ENCODE measurements at places on chromosomes 5 and 9. TPM values are rescaled to one million over a fixed set of nuclear protein-coding genes. Genes with fewer than 3 reads are reported as not detected.
A peak's percentile ranks its signal among the peaks of the same experiment; 100 is the strongest.

Gene LCN15
- total RNA-seq, result not detected

Gene PRRX2
- 51.9 TPM for total RNA-seq

Gene MLANA
- not detected for total RNA-seq

Gene DDX4
- total RNA-seq, result not detected

Gene AJM1
- 6.2 TPM for total RNA-seq

Gene PLEKHG4B
- total RNA-seq, result not detected

GRCh38 chr5:129074903-129075302 lies 19.6 kb upstream of the ISOC1 start:
- no peak for DNase-seq

- no peak for DNase-seq
Observed at GRCh38 chr5:102958481-102959011, 161.4 kb downstream of the GIN1 start.

DNA sequence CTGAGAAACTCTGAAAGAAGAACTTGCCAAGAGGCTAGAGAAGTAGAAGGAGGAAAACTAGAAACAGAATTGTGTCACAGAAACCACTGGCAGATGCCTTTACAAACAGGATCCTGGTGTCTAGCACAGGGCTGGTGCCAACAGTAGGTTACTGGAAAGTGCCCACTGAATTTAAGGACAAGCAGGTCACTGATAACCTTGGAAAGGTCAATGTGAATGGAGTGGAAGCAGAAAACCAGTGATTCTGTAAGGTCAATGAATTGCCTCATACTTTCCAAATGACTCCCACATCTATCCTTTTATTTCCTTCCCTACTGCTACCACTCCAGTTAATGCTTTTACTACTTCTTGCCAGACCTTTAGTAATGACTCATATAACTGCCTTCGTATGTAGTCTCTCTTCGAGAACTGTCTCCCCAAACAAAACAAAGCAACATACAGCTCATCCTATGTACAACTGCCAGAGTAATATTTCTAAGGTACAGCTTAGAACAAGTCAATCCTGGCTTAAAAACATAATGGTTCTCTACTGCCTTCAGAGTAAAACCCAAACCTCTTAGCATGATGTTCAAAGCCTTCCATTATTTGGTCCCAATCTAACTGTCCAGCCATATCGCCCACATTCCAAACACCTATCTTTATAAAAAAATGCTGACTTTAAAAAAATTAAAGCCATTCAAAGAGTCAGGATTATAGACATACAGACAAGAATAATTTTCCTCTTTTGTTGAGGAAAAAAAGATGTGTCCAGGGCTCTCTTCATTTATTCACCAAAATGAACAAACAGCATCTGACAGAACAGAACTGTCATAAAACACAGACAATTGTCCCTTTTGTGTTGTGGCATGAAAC lies 52.5 kb downstream of the NR3C1 start:
- no peak for DNase-seq

GRCh38 chr9:129457325-129457779 lies 163.5 kb downstream of the C9orf50 start:
- no peak for DNase-seq

GRCh38 chr9:93119953-93120845 lies 13.9 kb downstream of the NINJ1 start:
- peak; percentile 98 for DNase-seq

DNA sequence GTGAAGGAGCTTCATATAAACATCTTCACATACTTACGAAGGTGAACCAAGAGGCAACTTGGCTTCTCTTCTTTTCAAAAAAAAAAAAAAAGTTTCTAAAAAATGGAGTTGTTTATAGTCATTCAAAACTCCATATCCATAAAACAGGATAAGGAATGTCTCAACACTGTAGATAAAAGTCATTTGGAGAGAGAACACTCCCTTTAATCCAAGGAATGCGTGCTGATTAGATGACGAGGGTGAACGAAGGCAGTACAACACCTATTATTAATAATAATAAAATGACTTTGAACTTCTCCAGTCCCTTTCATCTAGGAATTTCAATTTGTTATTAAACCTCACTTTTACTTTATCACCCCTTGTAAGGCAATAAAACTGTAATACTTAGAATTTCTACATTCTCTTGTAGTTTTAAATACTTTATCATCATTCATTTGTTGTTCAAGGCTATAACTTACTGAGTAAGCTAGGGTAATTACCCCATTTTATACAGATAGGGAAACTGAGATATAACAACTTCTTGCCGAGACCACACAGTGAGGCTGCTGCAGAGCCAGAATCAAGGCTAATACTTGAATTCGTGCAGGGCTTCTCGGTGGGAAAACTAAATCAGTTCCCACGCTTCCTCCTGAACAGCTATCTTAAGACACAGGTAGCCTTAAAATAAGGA lies 377.1 kb downstream of the EFNA5 start:
- DNase-seq, result no peak

DNA sequence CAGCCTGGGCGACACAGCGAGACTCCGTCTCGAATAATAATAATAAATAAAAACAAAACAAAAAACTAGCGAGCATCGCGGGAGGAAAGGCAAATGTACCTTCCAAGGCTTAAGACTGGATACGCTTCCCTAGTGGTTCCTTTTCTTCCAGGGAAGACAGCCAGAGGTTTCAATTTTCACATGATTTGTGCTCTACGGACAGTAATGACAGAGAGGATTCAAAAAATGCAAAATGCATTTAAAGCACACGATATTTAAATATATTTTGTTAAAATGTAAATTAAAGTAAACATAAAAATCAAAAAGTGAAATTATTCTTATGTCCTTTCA lies 4.3 kb upstream of the TRIM41 start:
- no peak for DNase-seq

DNA sequence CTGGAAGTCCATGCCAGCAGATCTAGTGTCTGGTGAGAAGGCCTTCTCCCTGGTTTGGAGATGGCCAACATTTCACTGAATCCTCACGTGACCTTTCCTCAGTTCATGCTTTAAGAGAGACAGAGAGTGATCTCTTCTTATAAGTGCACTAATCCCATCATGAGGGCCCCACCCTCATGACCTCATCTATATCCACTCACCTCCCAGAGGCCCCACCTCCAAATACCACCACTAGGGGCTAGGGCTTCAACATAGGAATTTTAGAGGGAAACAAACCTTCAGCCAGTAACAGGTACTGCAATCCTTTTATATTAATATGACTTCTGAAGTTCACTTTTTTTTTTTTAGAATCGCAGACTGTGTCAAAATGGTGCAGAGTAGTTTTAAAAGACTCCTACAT lies 496.9 kb upstream of the ADAMTS16 start:
- DNase-seq, result no peak

GRCh38 chr9:70641631-70642030 lies 227.2 kb upstream of the KLF9 start:
- no peak for DNase-seq

- no peak for DNase-seq
Observed at GRCh38 chr5:119524485-119524884, 72.2 kb downstream of the HSD17B4 start.

DNA sequence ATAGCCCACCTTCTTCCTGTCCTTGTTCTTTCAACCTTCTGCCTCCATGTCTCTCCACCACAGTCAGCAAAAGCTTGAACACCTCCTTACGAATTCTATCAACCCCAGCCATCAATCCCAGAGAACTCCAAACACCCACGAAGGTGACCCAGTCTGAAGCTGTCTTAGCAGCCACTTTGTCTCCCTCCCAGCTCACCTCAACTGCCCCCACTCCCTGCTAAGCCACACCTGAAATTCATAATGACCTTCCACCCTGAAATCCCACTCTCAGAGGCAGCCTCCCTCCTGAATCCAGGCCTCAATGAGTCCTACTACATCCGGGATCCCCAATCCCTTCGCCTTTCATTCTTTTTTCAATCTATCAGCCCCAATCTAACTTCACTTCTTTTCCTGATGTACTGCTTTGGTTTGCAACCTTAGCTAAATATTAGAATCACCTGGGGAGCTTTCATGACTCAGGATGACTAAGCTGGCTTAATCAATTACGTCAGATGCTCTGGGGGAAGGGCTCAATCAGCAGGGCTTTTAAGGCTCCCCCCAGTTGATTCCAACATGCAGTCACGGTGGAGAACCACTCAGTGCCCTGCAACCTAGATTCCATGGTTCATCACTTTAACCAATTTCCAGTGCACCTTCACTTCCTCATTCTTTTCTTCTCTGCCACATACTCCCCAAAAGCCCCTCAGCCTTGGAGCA lies 32.2 kb downstream of the BHMT start:
- no peak for DNase-seq

- DNase-seq, result no peak
Observed at GRCh38 chr5:176186107-176186506, 52.1 kb upstream of the SIMC1 start.

- DNase-seq, result no peak
Observed at GRCh38 chr5:87541676-87542075, 128.9 kb upstream of the CCNH start.

- no peak for DNase-seq
Observed at GRCh38 chr5:14202462-14202861, 59.3 kb downstream of the TRIO start.

DNA sequence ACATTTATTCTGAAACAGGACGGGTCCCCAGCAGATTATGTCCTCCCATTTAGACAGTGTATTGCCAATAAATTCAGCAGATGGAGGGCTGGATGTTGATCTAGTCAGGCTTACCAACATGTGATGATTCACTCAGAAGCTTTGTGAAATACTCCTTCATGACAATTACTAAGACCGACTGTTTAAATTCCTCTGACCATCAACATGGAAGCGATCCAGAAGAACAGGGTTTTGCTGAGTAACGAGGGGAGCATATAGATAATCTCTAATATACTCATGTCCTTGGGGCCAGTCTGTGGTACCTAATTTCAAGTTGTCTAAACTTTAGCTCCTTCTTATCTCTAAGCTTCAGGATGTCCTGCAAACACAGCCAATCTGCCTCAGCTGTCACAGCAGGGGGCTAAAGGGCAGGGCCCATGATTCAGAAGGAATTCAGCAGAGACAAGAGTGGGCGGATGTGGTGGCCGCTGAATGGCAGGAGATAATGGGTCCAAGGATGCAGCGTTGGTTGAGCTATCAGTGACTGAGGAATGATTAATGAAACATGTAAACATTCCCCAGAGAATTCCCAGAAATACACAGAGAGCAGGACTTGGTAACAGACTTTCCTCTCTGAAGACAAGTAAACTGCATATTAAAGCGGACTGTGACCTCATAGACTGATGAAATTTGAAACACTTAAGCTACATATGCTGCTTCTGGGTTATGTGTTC lies 109.4 kb downstream of the ANKRD55 start:
- DNase-seq, result peak; percentile 60

GRCh38 chr5:54659700-54660131 lies 142.2 kb downstream of the SNX18 start:
- peak; percentile 89 for DNase-seq

- DNase-seq, result no peak
Observed at GRCh38 chr9:6428940-6429889, 16.2 kb downstream of the UHRF2 start.

DNA sequence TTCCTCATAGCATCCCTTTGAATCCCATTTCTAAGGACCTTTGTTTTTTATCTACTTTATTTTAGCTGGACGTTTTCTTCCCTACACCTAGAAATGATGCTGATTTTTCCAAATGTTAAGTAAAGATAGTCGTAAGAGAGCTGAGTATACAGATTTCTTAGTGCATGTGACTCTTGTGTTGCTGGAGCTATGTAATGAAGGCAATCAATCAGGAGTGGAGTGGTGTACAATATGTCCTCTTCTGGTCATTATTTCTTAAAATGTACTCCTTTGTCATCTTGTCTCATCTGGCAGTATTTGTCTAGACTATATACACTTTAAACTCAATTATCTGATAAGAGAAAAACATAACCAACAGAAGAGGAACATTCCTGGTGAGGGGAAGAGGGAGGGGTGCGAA lies 13.5 kb downstream of the GAPT start:
- DNase-seq, result no peak

GRCh38 chr9:120477534-120478001 lies 102.4 kb downstream of the CDK5RAP2 start:
- peak; percentile 64 for DNase-seq

GRCh38 chr5:127170918-127171600 lies 97.8 kb upstream of the C5orf63 start:
- DNase-seq, result no peak

DNA sequence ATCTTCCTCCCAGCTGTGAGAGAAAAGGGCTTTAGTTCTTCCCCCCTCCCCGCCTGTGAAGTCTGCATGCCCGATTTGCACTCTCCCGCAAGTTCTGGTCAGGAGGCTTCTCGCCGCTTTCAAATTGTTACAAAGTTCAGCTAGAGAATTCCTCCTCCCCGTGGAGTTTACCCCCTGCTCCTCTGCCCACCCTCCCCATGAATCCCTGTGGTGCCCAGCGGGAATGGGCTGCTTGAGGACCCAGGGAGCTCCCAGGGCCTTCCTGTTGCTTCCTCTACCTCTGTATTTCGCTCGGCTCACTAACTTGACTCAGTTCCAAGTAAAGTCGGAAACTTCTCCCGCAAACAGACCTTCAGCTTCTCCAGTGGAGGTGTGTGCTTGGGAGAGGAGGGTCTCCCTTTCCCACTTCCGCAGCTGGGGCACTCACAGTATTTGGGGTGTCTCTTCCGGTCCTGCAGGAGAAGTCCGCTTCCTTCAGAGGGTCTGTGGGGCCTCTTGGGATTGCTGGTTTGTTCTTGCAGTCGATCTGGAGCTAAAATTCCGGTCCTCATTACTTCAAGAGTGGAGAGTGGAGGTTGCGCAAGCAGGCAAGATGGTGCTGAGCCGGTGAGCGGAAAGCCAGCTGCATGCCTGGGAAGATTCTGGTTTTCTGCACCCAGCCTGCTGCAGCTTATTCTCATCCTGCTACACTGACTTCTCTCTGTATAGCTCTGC lies 97.8 kb downstream of the ADAMTS12 start:
- DNase-seq, result no peak

- DNase-seq, result no peak
Observed at GRCh38 chr5:148333262-148333849, 2.0 kb upstream of the SPINK9 start.

DNA sequence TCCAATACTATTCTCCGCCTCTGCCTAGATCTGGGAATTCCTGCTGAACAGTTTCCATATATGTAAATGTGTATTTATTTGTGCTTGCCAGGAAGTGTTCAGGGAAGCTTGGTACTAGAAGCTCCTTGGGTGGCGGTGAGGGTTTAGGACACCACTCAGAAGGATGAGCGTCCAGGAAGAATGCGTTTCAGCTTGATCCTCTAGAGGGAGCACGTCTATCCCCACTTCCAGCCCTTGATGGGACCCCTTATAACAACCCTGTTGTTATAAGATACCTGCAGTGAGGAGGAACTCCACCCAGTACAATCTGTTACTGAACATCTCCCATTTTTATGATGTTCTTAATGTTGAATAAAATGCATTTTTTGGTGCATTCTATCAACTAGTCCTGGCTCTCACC lies 88.9 kb downstream of the CYFIP2 start:
- DNase-seq, result no peak
